NCI-H748 treated with DMSO at 0.1 percent for 48 hours (cell line): ENCODE measurements at places on chromosomes 12 and 14.

DNA sequence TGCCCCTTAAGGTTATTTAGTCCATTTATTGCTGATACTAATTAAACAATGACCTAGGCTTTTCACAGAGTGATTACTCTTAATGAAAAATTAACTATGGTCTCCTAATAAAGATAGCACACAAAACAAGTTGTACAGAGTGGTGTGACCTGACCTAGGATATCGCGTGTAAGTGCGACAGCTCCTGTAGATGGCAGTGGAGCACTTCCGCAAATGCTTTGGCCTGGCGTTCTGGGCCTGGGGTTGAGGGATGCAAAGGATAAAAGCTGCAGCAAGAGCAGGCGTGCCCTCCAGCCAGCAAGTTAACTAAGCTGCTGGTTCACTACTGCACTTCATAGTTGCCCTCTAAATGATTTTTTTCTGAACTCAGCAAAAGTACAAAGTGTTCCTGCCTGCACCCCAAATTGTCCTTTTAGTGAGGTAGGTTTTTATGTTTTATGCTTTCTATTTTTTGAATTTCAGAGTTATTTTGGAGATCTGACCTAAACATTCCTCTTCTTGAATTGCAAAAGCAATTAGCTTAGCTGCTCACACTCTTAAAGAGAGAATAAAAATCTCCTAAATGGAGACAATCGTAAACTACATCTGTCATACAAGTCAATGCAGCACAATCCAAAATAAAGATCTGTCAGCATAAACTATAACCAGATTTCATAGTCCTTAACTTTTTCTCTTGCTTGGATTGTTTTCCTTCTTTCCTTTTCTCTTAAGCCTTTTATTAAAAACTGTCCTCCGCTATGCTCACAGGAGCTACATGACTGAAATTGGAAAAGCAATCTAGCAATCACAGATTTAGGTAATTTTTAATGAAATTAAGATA lies 379.6 kb downstream of the LRIG3 start:
- DNase-seq: peak; percentile 93

DNA sequence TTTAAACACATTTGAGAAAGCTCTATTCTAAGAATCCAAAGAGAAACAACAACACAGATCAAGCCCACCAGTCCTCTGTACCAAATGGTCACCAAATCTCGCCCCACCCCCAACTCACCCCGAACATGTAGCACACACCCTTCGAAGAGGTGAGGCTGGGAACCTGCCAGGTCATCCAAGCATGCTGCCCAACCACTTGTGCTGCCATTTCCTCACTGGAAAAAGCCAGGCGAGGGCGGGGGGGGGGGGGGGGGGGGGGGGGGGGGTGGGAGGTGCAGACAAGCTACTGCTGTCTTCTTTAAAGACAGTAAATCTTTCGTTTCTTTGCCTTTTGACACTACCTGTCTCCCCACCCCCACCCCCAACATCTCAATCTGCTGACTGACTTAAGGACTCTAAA lies 59.9 kb downstream of the SETD3 start:
- no peak for DNase-seq

GRCh38 chr14:100392356-100392755 lies 69.2 kb downstream of the SLC25A47 start:
- no peak for DNase-seq

- no peak for DNase-seq
These were observed 40.5 kb downstream of the NCKAP5L start for GRCh38 chr12:49787672-49788071.

GRCh38 chr12:106085213-106085612 lies 53.5 kb downstream of the NUAK1 start:
- no peak for DNase-seq

- no peak for DNase-seq
These were observed 18.3 kb downstream of the IL31 start for GRCh38 chr12:122155705-122156104.
